ENCODE measurements at places on chromosomes 2 and 18.

GRCh38 chr2:69223759-69224511 lies 163.1 kb downstream of the GFPT1 start:
- no peak for DNase-seq

DNA sequence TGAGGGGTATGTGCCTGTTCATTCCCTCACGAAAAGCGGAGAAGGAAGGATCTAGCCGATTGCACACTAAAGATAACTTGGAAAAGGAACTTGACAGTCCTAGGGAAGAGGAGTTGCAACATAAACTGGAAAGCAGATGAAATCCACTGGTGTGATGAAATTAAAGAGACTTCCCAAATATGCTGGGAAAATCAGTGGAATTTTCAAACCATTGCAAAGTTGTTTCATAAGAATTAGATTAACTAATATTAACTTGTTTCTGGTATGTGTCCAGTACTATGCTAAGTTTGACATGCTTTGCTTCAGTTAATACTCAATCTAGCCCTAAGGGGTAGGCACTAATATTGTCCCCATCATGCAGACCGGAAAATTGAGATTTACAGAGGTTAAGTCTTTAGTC lies 222.7 kb downstream of the IKZF2 start:
- DNase-seq: no peak

DNA sequence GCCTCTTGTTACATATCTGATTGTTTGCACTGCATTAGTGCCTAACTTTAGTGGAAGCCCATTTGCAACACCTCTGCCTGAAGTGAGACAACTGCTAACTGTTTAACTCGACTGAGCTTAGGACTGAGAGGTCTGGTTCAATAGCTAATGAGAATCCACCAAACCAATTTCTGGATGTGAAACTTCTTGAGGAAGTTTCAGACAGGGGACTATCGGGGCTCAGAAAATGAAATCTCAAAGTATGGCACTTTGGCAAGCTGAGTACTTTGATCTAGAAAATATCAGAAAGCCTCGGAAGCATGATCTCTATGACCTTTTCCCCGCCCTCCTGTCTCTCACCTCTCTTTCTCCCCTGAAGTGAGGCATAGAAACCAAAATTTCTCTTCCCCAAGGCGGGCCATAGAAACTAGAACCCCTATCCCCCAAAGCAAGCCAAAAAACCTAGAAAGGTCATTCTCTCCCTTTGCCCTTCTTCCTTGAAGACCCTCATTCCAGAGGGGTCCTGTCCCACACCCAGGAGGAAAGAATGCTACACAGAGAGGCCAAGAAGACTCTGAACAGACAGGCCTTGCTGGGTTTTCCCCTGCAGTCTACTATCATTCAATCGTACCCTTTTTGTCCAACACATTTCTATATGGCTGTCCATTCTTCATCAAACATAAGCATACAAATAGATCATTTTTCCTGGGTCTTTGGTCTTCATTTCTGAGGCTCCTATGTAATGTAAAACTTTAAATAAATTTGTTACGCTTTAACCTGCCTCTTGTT lies 69.6 kb upstream of the CREB1 start:
- DNase-seq: no peak

GRCh38 chr2:25250331-25251070 lies 82.1 kb upstream of the POMC start:
- peak; percentile 41 for DNase-seq

DNA sequence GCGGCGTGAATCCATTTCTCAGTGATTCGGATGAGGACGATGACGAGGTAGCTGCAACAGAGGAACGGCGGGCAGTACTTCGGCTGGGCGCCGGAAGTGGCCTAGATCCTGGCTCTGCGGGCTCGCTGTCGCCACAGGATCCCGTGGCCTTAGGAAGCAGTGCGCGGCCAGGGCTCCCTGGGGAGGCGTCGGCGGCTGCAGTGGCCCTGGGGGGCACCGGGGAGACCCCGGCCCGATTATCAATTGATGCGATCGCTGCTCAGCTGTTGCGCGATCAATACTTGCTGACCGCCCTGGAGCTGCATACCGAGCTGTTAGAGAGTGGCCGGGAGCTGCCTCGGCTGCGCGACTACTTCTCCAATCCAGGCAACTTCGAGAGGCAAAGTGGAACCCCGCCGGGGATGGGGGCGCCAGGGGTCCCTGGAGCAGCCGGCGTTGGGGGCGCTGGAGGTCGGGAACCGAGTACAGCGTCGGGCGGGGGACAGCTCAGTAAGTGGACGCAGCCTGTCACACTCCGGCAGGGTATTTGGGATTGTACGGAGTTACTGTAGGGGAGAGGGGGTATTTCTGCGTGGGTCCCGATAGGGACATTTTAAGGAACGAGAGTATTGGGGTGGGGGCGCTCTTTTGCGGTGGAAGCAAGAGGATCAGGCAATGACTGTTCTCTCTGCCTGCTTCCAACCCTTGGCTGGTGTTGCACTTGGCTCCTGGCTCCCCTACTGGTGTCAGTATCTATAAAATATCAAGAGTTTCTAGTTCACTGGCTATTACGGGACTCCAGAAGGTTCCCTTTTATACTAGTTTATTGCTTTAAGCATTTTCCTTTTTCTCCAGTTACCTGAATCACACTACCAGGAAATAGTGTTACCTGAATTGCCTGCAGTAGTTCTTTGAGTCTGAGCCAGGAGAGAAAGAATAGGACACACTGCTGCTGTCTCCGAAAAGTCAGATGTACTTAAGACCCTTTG lies 772 bp downstream of the RELCH start:
- peak; percentile 73 for DNase-seq

- DNase-seq: no peak
These were observed 352.9 kb downstream of the TXNL1 start for GRCh38 chr18:56285387-56286065.

GRCh38 chr2:200604571-200605255 lies 18.9 kb downstream of the AOX1 start:
- DNase-seq: no peak

GRCh38 chr2:212845941-212846340 lies 305.5 kb downstream of the IKZF2 start:
- no peak for DNase-seq

GRCh38 chr2:156320486-156321098 lies 11.9 kb downstream of the NR4A2 start:
- DNase-seq: no peak

- no peak for DNase-seq
These were observed 1335.3 kb upstream of the CDH2 start for GRCh38 chr18:29512203-29512602.

DNA sequence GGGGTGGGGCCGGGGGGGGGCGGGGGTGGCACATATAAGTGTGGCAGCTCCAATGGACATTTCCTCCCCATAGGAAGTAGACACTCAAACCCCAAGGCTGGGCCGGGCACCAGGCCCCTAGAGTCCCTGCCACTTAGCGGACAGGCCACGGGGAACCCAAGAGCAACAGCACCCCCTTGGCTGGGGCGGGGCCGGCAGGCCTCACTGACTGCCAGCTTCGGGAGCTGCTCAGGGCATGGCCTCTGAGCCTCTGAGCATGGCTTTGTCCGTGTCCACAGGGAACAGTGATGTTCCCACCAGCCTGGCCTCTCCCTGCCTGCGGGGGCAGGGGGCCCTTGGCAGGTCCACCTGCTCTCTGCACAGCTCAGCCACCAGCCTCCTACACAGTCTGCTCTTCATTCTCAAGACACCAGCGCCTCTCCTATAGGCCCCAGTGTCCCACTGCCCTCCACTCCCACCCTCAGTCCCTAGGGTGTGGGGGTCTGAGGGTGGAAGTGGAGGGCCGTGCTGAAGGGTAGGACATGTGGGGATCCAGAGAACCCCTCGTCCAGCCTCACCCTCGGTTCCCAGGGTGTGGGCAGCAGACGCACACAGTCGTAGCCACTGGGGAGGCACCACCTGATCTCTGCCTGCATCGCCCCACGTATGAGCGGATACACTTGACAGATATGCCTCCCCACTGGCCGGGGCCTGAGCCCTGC lies 106.7 kb downstream of the FAM210A start:
- DNase-seq: no peak

DNA sequence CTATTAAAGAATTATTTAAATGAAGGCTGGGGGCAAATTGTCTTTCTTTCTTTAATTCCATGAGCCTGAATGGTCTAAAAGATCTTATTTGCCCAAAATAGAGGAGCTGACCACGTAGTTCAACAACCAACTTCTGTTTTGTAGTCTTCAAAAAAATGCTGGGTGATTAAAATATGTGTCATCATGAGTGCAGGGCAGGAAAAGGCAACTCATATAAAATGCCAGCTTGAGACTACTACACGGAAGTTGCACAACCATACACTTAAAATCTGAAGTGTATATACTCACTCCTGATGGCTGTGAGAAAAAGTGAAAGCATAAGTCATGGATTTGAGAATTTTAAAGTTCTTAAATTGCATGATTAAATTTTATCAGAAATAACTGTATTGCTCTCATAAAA lies 210.9 kb downstream of the DYM start:
- DNase-seq: peak; percentile 88

DNA sequence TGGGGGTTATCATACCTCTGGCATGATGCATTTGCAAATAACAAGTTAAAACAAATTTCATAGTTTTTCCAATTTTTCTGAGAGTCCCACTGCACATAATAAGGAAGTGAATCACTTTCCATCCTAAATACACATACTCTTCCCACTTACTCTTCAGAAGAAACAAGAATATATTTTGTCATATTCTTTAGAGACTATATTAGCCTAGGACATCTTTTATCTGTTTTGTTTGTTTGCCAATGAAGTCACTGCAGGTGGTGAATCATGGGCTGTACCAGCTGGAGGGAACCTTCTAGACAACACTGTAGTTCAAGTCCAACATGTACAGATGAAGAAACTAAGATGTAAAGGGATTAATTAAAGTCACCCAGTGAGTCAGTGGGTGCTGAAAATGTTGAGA lies 116.8 kb downstream of the XIRP2 start:
- no peak for DNase-seq

- DNase-seq: no peak
These were observed 450.2 kb downstream of the ERBB4 start for GRCh38 chr2:212088353-212088752.

GRCh38 chr2:154589514-154589913 lies 109.0 kb upstream of the KCNJ3 start:
- no peak for DNase-seq

GRCh38 chr2:138516030-138516704 lies 14.6 kb downstream of the SPOPL start:
- no peak for DNase-seq

- no peak for DNase-seq
These were observed 73.6 kb downstream of the ACOXL start for GRCh38 chr2:110805894-110806452.

DNA sequence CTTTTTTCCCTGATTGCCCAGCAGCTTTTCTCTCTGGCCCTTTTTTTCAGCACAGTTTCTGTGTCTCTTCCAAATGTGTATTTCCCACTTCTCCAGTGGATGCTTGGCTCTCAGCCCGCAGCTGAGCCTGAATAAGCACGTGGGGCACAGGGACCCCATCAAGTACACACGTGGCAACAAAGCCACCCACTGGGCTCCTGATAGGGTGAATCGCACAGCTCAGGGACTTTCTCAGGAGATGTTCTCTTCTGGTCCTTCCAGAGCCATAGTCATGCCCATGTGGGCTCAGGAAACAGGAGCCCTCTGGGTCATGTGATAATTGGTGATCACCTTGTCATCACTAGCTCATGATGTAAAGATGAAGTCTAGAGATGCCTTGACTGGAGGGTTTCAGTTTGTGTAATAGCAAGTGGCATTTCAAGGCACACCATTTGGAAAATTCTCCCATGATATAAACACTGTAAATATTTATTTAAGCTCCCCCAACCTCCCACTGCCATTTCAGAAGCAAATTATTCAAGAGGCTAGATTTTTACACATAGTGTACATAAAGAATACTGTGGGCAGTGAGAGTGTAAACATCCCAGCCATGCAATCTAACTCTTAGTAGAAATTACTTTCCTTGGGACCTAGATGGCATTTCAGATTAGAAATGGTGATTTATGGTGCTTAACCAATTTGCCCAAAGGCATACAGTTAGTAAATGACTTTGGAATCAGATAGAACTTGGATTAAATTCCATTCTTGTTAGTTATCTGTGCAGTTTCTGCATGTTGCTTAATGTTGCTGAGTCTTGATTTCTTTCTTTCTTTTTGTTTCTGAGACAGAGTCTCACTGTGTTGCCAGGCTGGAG lies 597.5 kb downstream of the SLC4A3 start:
- DNase-seq: no peak

- DNase-seq: no peak
These were observed 117.5 kb upstream of the SNTG2 start for GRCh38 chr2:833180-833579.

GRCh38 chr2:22126106-22126505 lies 1002.3 kb downstream of the TDRD15 start:
- DNase-seq: no peak

DNA sequence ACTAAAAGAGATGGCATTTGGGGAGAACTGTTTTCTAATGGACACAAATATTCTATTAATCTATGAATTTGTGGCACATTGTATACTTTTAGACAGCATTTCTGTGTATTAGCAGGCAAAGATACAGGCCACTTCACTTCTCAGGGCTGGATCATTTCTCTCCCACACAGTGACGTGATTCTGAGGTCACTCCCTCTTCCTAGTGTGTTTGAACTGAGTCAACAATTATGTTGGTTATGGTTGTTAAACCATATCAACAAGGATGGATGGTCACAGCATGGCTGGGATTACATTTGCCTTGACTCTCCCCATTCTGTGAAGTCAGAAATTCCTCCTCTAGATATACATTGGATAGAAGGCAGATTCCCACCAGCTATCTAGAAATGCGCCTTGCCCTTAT lies 11.6 kb downstream of the NOSTRIN start:
- DNase-seq: peak; percentile 4

GRCh38 chr2:196783431-196784094 lies 15.9 kb downstream of the GTF3C3 start:
- DNase-seq: peak; percentile 54

GRCh38 chr18:58541789-58542425 lies 87.0 kb downstream of the ALPK2 start:
- peak; percentile 92 for DNase-seq

DNA sequence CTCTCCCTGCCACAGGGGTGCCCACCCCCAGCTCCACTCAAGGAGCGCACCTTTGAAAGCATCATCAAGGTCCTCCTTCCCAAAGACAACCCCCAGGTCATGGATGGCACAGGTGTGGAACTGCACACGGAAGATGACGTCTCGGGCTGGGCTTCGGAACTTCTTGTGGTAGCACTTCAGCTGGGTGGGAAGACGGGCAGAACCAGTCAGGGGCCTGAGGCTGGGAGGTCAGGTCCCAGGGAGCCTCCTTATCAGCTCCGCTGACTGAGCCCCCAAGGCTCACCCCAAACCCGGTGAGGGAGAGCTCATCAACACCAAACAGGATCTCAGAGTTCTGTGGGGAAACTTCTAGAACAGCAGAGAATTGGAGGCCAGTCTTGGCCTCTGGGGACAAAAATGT lies 117.8 kb downstream of the TNS1 start:
- DNase-seq: no peak

GRCh38 chr2:202306034-202306433 lies 40.5 kb downstream of the NOP58 start:
- DNase-seq: no peak

- DNase-seq: no peak
These were observed 250.5 kb upstream of the NETO1 start for GRCh38 chr18:73118121-73118816.

- DNase-seq: no peak
These were observed 30.4 kb upstream of the INHBB start for GRCh38 chr2:120315367-120316033.
